Activated CD4-positive, alpha-beta memory T cell treated with anti-CD3 and anti-CD28 coated beads, Interleukin-2, amount 10 ng/mL, durations not matched to agents 7 days and 5 days (primary cell): ENCODE measurements at places on chromosomes 7 and 10. TPM values are rescaled to one million over a fixed set of nuclear protein-coding genes. Genes with fewer than 3 reads are reported as not detected.
A peak's percentile ranks its signal among the peaks of the same experiment; 100 is the strongest.

- no peaks in the 10 kb centered on the region for H3K4me1 ChIP-seq
- no peak overlapping the region for H3K4me3 ChIP-seq
- no peak overlapping the region for H3K27ac ChIP-seq
- peaks cover 23% of the 10 kb centered on the region for H3K27me3 ChIP-seq
Measured at GRCh38 chr7:26515314-26515842, 223.7 kb downstream of the SNX10 start.

The TAS2R41 gene
- not detected for total RNA-seq

DNA sequence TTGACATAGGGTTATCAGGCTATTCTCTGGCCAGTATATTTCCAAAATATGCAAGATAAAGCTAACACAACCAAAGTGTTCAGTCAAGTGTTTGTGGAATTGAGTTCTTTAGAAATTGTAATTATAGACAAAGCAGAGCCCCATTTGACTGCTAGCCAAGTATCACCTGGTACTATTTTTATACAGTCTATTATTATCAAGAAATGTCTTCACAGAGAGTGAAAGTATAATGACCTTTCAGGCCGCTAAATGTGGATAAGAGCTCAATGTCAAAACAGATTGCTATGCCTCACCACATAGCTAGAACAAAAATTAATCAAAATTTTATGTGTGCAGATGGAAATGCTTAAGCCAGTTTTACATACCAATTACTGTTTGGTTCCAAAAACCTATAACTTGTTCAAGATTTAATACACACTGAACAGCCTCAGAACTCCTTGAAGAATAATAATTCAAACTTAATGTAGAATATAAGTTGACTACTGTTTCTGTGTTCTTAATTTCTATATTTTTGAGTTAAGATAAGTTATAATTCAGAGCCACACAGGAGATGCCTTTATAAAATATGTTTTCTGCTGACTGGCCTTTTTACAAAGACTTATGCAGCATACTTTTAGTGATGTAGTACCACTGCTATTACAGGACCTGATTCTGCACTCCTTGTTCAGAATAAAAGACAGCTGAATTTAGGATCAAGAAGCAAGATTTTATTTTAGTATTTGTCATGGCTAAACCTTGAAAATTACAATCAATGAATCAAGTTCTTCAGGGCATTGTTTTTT lies 31.0 kb downstream of the PRPS1L1 start:
- no peak overlapping the region for H3K27ac ChIP-seq
- H3K27me3 ChIP-seq = peaks cover 2% of the 10 kb centered on the region
- no peaks in the 10 kb centered on the region for H3K36me3 ChIP-seq
- H3K4me1 ChIP-seq = peaks cover 2% of the 10 kb centered on the region
- no peak overlapping the region for H3K4me3 ChIP-seq

GRCh38 chr7:137895301-137896221 lies 48.8 kb upstream of the DGKI start:
- peaks cover 68% of the 10 kb centered on the region for H3K36me3 ChIP-seq
- H3K27me3 ChIP-seq = no peaks in the 10 kb centered on the region
- DNase-seq = no peak
- H3K4me3 ChIP-seq = no peak overlapping the region
- peak overlapping the region; percentile 34 for H3K27ac ChIP-seq

The EBLN1 gene
- total RNA-seq = not detected

The MMP21 gene
- total RNA-seq = not detected
